ENCODE measurements at places on chromosomes 2 and 18. TPM values are rescaled to one million over a fixed set of nuclear protein-coding genes. Genes with fewer than 3 reads are reported as not detected.
A peak's percentile ranks its signal among the peaks of the same experiment; 100 is the strongest.

GRCh38 chr2:238939074-238939473 is 91.2 kb downstream of the TWIST2 start:
- DNase-seq: peak; percentile 19

- no peak for DNase-seq
Measured at GRCh38 chr18:49743117-49743567, 70.2 kb downstream of the ACAA2 start.

GRCh38 chr2:217360781-217361482 is 501.1 kb upstream of the TNP1 start:
- DNase-seq: no peak

DNA sequence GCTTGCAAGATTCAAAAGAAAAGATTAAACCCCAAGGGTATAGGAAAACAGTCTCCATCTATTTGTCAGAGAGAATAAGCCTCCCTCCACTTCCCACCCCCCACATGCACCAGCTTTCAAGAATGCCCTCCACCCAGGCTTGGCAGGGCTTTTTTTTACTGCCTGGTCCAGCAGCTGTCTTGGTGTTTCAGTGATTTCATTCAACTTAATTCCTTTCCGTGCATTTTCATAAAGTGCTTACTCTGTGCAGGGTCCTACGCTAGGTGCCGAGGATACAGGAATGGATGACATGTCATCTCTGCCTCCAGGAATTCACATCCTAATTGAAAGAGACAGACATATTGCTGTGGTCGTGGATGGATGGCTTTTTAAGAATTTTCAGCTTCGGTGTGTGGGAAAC is 117.9 kb downstream of the LRATD1 start:
- DNase-seq: no peak

DNA sequence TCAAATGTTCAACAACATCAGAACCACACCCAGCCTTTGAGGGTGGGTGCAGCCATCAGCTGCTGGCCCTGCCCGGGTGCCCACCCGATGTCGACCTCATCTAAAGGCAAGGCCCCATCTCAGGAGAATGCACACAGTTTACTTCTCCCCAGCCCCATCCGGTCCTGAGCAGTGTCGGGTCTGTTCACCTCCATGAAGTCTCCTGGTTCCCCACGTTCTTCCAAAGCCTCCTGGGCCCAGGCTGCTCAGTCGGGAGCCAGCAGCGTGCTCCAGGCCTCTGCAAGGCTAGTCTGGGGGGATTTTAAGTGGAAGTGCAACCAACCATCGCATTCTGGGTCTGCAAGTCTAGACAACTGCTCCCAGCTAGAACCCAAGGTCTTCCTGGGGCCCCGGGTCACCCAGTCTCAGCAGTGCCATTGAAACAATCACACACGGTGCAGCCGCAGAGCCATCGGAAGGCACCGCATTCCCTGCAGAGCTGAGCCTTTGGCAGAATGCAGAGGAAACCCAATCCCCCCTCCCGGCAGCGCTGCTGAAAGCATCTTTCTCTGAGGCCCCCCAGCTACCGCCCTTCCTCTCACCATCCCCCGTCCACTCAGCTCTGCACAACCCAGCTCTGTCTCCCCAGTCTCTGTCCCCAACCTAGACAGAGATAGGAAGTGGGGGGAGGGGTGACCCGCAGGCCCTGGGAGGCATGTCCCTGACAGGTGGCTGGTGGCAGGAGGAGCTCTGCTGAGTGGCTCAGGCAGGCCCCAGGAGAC is 8.5 kb downstream of the ESPNL start:
- peak; percentile 38 for DNase-seq

GRCh38 chr2:120935339-120936313 is 200.0 kb downstream of the GLI2 start:
- DNase-seq: peak; percentile 28

DNA sequence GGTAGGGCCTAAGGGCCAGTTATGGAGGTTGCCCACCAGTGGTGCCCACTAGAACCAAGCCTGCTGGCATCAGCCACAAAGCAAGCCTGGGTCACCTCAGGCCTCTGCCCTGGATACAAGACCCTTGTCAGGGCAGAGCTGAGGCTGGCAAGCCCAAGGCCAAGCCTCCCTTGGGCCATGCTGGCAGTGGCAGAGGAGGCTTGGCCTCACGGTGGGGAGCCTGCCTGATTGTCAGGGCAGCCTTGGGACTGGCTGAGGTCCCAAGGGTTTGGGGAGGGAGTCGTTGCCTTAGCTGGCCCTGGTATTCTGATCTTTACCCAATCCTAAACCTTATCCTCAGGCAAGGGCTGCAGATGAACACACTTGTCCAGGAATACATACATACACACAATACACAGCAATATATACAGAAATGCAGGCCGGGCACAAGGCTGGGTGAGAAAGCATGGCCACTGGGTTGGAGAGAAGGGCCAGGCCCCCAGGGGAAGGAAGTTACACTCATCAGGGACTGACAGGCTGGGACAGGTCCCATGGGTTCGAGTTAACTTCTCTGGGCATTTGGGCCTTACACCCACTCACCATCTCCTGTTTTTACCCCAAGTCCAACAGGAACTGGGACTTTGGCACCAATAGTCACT is 21.0 kb downstream of the CCT7 start:
- no peak for DNase-seq

- no peak for DNase-seq
Measured at GRCh38 chr18:58143386-58143785, 99.4 kb downstream of the NEDD4L start.

- no peak for DNase-seq
Measured at GRCh38 chr2:70828115-70828514, 7.5 kb downstream of the CD207 start.

- DNase-seq: no peak
Measured at GRCh38 chr2:112516801-112517200, 25.5 kb upstream of the POLR1B start.

DNA sequence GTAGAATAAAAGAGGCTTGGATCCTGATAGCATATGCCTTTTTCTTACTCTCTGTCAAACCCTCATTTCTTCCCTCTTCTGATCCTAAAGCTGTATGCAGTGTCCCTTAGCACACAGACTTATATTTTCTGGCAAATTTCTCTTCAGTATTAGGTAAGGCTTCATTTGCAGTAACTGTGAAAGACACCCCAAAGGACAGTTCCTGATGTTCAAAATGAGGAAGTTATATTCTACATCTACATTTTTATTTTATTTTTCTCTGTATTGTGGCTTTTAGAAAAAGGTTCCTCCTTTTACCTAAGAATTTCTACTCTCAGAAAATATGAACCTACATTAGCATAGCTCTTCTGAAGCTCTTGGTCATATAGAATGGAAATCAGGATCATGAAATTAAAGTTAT is 261.7 kb downstream of the PDE11A start:
- DNase-seq: no peak

DNA sequence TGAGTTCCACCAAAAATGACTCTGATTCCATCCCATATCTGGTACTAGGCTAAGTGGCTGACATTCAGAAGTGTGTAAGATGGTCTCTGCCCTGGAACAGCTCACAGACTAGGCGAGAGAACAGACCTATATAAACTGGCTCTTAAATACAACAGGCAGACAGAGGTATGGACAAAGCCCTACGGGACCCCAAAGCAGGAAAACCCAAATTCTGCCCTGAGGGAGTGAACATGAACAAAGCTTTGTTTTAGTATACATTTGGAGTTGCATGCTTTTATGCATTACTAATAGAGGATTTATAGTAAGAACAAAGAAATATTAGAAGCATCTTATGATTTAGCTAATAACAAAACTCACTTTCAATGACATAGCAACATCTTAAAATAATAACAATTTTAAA is 25.1 kb downstream of the GDF7 start:
- no peak for DNase-seq

- no peak for DNase-seq
Measured at GRCh38 chr2:134457353-134457752, 203.5 kb downstream of the MGAT5 start.

- DNase-seq: peak; percentile 49
Measured at GRCh38 chr2:215749092-215749957, 264.0 kb downstream of the MREG start.

DNA sequence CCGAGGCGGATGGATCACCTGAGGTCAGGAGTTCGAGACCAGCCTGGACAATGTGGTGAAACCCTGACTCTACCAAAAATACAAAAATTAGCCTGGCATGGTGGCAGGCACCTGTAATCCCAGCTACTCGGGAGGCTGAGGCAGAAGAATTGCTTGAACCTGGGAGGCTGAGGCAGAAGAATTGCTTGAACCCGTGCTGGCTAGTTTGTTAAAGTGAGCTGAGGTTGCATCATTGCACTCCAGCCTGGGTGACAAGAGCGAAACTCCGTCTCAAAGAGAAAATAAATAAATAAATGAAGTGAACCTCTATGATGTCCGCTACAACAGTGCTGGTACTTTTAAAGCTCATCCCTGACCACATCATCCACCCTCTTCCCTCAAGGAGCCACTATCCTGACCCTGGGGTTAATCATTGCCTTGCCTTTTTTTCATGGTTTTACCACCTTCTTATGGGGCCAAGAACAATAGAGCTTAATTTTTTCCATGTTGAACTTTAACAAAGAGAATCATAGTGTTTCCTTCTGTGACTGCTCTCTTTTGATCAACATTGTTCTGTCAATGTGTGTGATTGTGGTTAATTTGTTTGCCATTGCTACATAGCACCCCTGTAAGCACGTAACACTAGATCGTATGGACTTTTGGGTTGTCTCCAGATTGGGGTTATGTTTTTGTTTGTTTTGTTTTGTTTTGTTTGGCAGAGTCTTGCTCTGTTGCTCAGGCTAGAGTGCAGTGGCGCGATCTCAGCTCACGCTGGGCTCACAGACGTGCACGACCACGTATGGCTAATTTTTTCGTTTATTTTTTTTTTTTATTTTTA is 17.1 kb upstream of the ATRAID start:
- DNase-seq: no peak

DNA sequence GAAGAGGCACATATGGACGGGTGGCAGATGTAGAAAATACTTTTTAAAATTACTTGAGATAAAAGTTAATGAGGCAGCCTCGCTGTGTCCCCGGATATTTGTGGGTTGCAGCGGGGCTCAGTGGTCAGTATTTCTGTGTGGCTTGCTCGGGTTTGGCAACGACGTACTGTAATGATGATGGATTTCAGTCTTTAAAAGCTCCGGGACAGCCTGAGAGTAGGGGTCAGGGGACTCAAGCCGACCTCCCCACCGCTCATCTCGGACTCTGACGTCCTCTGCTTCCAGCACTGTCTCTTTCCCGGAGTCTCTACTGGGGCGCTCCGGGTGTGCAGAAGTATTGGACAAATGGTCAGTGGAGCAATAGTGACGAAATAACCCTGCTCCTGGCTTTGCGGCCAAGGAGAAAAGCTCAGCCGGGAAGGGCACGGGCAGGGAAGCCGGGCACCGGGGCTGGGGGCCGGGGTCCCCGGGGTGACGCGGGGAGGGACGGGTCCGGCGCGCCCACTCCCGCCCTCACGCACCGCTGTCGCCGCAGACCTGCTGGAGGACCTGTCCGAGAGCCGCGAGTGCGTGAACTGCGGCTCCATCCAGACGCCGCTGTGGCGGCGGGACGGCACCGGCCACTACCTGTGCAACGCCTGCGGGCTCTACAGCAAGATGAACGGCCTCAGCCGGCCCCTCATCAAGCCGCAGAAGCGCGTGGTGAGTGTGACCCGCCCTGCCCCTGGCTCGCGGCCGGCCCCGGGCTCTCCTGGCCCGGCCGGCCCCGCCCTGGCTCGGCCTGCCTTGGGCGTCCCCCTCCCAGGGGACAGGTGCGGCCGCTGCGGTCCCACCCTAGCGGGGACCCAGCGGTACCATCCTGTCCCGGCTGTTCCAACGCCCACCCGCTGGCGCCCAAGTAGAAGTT is 7.3 kb downstream of the GATA6 start:
- peak; percentile 52 for DNase-seq

- DNase-seq: no peak
Measured at GRCh38 chr2:99821039-99821438, 321.4 kb downstream of the AFF3 start.

DNA sequence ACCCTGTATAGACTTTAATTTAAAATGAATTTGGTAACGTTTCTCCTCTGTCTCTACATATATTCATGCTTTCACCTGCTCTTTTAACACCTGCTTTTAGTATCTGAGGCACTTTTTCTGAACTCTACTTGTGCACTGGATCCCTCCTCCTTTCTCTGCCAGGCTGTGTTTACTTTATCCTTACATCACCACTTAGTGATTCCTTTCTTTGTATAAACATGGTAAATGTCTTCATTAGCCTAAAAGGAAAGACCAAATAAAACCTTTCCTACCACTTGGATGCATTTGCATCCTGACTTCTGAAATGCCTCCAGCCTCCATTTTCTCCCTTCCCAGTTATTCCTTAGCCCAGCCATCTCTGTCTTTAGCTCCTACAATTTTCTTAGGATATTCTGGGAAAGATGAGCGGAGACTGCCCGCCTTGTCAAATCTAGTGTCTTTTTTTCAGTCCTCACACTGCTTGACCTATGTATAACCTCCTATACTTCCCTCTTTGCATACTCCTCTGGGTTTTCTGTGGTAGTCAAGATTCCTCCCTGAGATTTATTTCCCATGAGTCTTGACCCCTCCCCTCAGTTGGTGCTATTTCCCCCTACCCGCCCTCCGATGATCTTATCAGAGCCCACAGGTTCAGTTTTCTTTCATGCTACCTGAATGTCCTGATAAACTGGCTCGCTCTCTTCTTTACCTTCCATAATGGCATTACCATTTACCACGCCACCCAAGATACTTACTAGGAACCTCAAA is 44.8 kb downstream of the REL start:
- no peak for DNase-seq

GRCh38 chr2:219123356-219124135 is 37.1 kb downstream of the NHEJ1 start:
- peak; percentile 71 for DNase-seq

- DNase-seq: no peak
Measured at GRCh38 chr2:42171396-42171980, 2.3 kb downstream of the EML4 start.

DNA sequence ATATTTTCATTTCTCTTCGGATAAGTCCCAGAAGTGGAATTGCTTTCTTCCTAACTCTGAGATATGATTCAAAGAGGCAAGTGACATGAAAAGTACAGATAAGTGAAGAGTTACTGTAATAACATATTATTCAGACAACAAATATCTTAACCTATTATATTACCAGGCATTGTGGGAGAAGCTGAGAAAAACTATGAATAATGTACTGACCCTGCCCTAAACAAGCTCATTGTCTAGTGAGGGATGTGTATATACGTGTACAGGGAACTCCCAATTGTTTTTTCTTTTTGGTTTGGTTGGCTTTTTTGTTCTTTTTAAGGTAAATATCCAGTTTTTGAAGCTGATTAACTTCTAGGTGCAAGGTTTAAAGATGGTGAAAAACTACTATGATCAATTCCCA is 26.5 kb downstream of the NCKAP1 start:
- DNase-seq: no peak

Gene LYPD6B
- total RNA-seq: 2.6 TPM

Gene GPR55
- total RNA-seq: 2.1 TPM

Gene FNDC4
- 2.9 TPM for total RNA-seq

Gene LYPD6
- 12.3 TPM for total RNA-seq

Gene NR4A2
- 2.9 TPM for total RNA-seq

Gene LIMS3
- total RNA-seq: 0.48 TPM

Gene SERPINB2
- total RNA-seq: not detected

Gene UGT1A3
- 2.6 TPM for total RNA-seq

Gene SULT1C3
- total RNA-seq: not detected

Gene ANKRD62
- total RNA-seq: 0.32 TPM

Gene ASAP2
- total RNA-seq: 50.2 TPM

Gene NTSR2
- total RNA-seq: not detected

Gene IL37
- 2.6 TPM for total RNA-seq

Gene BMP10
- not detected for total RNA-seq

Gene CHRND
- total RNA-seq: not detected
